ENCODE measurements at places on chromosomes 2 and 18.
A peak's percentile ranks its signal among the peaks of the same experiment; 100 is the strongest.

GRCh38 chr2:96690306-96691021 lies 47.9 kb downstream of the FER1L5 start:
- no peak for DNase-seq

- peak; percentile 27 for DNase-seq
These were observed 595 bp downstream of the PARD6G start for GRCh38 chr18:80246445-80247392.

DNA sequence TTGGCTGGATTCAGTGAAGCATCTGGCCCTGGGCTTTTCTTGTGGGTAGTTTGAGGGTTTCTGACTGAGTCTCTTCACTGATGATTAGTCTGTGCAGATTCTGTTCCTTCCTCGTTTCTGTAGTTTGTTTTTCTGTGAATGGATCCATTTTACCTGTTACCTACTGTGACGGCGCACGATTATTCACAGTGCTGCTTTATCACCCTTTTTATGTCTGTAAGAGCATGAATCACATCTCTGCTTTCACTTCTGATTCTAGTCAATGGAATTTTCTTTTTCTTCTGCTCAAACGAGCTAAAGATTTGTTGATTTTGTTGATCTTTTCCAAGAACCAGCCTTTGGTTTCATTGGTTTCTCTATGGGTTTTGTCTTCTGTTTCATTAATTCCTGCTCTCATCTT lies 60.8 kb downstream of the SLC66A2 start:
- DNase-seq = no peak

- no peak for DNase-seq
These were observed 56.2 kb downstream of the USP34 start for GRCh38 chr2:61414674-61415073.

DNA sequence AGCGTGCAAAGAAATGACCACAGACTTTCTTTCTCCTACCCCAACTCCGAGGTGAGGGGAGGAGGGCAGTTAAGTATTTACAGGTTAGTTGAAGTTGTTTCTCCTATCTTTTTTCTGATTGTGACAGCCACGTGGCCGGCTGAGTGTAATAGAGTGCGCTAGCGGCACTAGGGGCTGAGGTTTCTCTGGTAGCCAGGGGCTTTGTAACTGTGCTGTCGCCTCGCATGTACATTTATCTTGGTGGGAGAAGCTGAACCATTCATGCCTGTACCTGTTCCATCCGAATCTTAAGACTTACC lies 214.1 kb upstream of the STON1 start:
- peak; percentile 22 for DNase-seq

DNA sequence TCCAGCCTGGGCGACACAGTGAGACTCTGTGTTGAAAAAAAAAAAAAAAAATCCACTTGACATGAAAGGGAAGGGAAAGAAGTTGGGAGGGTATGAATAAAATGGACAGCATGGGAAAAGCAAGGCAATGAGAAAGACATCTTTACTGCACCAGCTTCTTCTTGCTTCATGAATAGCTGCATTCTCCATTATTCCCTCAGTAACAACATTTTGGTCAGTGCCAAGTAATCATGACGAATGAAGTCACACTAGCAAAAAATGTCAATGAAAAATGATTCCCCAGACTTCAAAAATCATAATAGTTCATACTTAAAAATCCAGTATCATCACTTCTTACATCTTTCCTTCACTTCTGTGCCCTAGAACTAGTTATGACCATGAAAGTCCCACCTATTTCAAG lies 30.4 kb downstream of the ADAM17 start:
- DNase-seq = no peak

DNA sequence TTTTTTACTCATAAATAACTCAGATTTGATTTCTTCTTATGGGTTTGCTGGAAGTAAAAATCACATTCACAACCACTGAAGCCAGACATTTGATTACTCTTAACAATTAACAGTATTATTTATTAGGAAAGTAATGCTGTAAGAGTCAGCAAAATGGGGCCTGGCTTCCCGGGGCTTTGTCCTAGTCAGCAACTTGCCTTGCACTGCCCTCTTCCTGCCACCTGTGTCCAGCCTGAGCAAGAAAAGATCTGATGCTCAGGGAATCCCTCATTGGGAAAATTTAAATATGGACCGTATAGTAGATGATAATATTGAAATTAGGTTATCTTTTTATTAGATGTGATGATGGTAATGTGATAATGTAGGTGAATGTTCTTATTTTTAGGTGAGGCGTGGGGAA lies 30.8 kb upstream of the ACYP2 start:
- no peak for DNase-seq

GRCh38 chr2:237618449-237618848 lies 8.9 kb upstream of the LRRFIP1 start:
- no peak for DNase-seq

- DNase-seq = no peak
These were observed 118.2 kb downstream of the SPTBN1 start for GRCh38 chr2:54574107-54574859.

- DNase-seq = no peak
These were observed 492.3 kb upstream of the ZEB2 start for GRCh38 chr2:145012214-145012670.

DNA sequence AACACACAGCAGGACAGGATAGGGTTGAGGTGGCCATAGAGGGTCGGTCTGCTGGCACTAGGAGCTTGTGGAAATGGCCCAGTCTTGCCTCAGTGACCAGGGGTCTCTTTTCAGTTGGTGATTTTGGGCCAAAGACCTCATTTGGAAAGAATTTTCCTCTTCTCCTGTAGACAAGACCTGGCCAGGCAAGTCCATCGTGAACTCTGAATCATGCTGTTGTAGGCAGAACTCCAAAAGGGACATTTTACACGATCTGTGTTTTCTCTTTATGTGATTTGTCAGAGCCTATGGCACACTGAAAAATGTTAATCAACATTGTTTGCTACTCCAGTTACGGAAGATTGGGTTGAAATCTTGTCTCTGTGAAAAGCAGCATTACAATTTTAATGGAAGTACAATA lies 126.1 kb upstream of the PXDN start:
- DNase-seq = no peak

- no peak for DNase-seq
These were observed 39.7 kb upstream of the HDAC4 start for GRCh38 chr2:239440511-239440959.

DNA sequence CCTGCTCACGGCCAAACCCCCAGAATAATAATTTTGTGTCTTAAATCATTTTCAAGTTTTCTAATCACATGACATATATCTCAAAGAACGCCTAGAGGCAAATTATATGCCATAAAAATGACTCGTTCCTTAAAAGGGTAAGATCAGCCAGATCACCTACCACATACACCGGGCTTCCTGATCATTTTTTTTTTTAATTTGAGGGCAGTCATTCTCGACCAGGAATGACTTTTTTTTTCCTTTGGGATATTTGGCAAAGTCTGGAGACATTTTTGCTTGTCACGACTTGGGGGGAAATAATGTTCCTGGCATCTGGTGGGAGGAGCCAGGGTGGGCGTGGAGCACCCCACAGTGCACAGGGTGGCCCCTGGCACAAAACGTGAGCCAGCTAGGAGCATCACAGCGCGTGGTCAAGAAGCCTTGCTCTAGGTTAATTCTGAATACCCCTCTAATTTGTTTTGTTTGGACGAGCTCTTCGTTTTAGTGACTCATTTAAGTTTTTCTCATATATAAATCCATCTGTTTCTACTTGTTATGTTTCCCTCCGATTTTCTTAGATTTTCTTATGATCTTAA lies 94.9 kb downstream of the TWIST2 start:
- no peak for DNase-seq

DNA sequence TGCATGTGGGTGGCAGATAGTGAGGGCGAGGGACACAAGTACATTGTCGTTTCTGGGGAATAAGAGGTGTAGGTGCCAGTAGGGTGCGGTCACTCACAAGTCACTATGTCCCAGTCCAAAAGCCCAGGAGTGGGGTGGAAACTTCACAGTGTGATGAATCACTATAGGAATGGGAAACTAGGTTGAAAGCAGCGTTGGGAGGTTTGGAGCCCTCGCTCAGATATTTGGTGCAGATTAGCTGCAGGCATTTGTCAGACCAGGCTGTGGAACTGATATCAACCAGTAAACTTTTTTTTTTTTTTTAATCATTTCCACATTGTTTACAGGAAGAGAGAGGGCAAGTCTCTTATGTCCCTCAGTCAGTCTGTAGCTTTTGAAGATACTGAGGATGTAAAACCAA lies 121.8 kb downstream of the CERS6 start:
- DNase-seq = no peak

- no peak for DNase-seq
These were observed 5.0 kb upstream of the ALPK2 start for GRCh38 chr18:58633874-58634273.

GRCh38 chr18:2881088-2881839 lies 34.5 kb downstream of the EMILIN2 start:
- no peak for DNase-seq

- no peak for DNase-seq
These were observed 125.7 kb downstream of the AGAP1 start for GRCh38 chr2:235619544-235619943.

GRCh38 chr2:37337620-37338280 lies 6.7 kb upstream of the QPCT start:
- no peak for DNase-seq

DNA sequence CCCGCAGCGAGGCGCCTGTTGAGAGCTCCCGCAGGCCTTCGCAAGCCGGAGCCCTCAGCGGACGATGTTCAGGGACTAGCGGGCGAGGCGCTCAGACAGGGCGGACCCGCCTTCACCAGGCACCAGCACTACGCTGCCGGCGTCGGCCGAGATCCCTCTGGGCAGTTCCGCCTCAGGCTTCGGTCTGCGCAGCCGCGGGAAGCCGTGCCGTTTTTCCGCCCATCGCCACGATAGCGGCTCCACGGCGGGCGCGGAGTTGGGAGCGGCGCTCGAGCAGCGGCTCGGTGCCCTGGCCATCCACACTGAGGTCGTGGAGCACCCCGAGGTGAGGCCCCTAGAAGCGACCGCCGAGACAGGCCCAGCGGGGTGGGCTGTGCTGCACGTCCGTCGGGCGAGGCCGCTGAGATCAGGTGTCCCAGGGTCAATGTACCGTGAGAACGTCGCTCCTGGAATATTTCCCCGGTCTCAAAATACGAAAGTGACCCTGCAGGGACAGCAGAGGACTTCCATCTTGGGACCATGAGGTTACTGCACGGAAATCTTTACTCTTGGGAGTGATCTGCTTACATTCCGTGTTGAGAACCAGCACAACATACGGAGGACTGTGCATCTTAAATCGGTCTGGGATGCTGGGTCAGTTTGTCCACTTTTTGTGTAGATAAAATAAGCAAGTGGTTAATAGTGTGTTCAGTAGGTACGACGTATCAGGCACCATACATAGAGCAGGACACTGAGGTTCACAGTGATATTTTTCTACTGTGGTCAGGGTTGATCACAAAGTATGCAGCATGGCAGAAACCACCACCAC lies 13.3 kb upstream of the MTIF2 start:
- DNase-seq = peak; percentile 58

DNA sequence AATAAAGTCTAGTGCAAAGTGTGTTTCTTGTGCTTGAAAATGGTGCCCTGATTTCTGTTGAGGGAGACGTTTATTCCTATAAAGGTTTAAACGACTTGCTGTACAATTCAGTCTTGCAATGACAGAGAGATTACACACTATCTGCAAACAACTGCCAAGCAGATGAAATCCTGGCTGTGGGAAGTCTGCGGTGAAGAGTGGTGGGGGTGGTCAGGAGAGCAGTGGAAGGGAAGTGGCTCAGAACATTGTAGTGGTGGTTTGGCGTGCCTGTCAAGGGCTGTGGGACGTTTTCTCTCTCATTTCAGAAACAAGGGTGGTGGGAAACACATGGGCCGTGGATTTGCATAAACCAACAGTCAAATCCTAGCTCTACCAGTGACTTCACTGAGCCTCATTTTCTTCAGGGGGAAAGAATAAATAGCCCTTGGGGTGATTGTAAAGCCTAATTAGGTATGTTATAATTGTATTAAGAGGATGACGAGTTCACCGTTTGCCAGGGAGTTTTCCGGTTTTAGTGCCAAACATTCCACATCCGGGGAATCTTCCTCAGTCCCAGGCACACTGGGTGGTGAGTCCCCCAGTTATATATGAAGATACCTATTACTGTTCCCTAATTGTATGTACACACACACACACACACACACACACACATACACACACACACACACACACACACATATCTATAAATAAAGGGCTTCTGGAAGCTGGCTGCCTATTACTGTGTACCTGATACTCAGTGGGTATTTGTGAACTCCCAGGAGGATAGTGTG lies 115.0 kb downstream of the SPTBN1 start:
- DNase-seq = no peak

GRCh38 chr2:99140860-99141109 lies 722 bp upstream of the C2orf15 start:
- no peak for DNase-seq

GRCh38 chr2:174688079-174688478 lies 76.2 kb downstream of the CHRNA1 start:
- no peak for DNase-seq

DNA sequence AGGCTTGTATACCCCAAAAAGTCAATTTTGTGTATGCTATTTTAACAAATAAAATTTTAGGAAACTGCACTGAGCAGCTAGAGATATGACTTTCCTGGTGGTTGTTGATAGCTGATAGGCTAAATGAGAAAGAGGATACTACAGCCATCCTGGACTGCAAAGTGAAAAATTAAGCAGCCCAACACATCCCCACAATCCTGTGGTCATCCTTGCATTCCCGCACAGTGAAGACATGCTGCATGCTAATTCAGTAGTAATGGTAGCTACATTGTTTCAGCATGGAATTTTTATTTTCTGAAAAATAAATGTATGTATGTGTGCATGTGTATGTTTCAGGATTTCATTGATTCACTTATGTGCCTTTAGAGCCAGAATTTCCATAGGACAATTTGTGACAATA lies 124.2 kb upstream of the CCDC68 start:
- DNase-seq = no peak

- DNase-seq = no peak
These were observed 1431.7 kb upstream of the ACVR2A start for GRCh38 chr2:146413086-146413610.

DNA sequence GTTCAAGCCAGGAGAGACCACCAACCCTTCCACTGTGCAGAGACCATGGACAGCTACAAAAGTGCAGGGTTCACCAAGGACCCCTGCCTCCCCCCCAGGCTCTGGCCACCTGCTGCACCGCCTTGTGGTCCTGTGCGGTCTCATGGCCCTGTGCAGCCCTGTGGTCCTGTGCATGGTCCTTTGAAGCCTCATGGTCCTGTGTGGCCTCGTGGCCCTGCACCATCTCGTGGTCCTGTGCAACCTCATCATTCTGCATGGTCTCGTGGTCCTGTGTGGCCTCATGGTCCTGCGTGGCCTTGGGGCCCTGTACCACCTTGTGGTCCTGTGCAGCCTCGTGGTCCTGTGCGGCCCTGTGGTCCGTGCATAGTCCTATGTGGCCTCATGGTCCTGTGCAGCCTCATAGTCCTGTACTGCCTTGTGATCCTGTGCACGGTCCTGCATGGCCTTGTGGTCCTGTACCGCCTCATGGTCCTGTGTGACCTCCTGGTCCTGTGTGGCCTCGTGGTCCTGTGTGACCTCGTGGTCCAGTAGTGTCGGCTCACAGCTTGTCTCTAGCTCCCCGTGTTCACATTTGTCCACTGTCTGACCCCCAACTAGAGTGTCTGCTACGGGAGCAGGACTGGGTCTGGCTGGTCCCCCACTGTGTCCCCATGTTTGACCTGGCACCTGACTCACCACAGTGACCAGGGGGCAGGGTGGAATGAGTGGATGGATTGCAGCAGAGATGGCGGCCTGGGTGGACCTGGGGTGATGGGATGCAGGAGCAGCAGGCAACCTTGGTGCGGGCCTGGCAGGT lies 20.0 kb upstream of the OTOS start:
- no peak for DNase-seq

- DNase-seq = no peak
These were observed 14.8 kb upstream of the SLC66A3 start for GRCh38 chr2:11140492-11140891.

GRCh38 chr2:38615237-38615636 lies 12.5 kb upstream of the HNRNPLL start:
- no peak for DNase-seq

GRCh38 chr2:150639383-150639782 lies 151.9 kb upstream of the RND3 start:
- DNase-seq = no peak
